ENCODE measurements at places on chromosomes 1 and 21.
A peak's percentile ranks its signal among the peaks of the same experiment; 100 is the strongest.

DNA sequence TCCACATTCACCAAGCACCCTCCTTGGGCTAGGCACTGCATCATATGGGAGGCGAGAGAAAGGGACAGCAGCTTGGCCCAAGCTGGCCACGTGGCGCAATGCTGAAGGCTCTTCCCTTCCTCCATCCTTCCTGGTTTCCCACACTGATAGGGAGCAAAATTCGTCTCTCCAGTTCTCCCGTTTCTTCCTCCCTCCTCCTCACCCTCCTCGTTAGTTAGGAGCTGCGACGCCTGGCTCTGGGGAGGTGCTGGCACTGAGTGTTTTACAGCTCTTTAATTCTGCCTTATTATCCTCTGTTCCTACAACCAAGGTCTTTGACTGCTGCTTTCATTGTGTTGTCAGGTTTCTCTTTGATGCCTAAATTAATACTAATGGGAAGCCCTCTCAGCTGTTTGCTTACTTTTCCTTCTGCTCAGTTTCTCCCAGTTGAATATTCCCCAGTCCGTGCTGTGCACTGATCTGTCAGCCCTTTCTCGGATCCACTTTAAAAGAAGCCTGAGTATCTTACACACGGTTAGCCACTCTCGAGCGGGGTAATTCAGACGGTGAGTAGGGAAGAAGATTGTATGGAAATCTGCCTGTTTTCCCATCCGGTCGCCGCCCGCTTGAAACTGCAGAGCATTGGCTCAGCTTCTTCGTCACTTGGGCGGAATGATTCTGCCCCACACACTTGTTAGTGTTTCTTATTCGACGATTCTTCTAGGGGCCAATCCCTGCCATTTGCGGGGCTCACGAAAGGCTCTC, 56.2 kb upstream of the SMYD2 start:
- DNase-seq, result no peak

- no peak for DNase-seq
Measured at GRCh38 chr1:201842472-201843027, 13.6 kb downstream of the IPO9 start.

DNA sequence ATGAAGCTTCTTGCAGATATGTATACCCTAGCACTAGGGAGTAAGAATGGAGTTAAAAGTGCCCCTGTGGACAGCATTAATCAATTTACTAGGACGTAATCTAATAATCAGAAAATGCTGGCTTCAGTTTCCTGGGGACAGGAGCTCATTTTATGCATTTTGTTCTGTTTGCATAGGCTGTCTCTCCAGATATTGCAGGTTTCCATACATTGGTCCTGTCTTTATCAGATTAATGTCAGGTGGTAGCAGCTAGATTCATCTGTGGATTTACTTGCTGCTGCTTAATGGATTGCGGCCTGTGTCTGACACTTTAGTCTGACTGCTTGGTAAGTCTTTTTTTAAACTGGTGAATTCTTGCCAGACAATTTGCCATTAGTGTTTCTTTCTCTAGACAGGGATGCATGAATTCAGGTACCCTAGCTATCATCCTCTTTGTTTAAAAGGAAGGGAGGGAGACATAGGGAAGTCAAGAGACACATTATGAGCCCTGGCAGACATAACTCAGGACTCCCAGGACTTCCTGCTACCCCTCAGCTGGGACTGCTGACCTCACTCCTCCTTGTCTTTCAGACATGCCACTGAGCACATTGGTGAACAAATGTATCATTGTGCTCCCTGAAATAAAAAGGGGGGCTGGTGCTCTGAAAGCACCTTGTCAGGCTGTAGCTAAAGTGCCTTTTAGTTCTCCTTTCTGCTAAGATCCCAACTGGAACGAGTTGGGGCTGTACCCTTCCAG, 47.7 kb downstream of the NOS1AP start:
- no peak for DNase-seq

DNA sequence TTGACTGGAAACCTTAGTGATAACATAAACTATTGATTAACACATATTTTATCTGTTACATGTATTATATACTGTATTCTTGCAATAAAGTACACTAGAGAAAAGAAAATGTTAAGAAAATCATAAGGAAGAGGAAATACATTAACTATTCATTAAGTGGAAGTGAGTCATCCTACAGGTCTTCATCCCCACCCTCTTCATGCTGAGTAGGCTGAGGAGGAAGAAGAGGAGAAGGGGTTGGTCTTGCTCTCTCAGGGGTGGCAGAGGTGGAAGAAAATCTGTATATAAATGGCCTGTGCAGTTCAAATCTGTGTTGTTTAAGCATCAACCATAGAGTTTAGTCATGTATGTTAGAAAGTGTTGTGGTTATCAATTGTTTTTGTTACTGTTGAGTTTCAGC, 66.1 kb upstream of the CHODL start:
- DNase-seq, result no peak

DNA sequence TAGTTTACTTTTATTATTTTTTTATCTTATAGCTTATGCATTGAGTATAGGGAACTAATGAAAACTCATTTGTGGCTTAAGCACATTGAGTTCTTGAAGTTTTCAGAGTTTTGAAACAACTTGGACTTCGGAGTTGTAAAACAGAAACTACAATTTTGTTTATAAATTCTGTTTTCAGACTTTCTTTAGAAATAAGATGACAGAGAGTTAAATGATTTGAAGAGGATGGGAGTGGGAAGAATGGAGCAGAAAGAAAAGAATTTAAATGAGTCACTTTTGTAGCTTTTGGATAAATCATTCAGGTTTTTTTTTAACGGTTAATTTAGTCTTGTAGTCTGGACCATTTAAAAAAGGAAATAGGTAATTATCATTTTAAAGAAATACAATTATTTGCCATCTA, 32.3 kb downstream of the INKA2 start:
- DNase-seq, result no peak

GRCh38 chr1:167440345-167440744, 78.0 kb downstream of the CD247 start:
- DNase-seq, result peak; percentile 16

DNA sequence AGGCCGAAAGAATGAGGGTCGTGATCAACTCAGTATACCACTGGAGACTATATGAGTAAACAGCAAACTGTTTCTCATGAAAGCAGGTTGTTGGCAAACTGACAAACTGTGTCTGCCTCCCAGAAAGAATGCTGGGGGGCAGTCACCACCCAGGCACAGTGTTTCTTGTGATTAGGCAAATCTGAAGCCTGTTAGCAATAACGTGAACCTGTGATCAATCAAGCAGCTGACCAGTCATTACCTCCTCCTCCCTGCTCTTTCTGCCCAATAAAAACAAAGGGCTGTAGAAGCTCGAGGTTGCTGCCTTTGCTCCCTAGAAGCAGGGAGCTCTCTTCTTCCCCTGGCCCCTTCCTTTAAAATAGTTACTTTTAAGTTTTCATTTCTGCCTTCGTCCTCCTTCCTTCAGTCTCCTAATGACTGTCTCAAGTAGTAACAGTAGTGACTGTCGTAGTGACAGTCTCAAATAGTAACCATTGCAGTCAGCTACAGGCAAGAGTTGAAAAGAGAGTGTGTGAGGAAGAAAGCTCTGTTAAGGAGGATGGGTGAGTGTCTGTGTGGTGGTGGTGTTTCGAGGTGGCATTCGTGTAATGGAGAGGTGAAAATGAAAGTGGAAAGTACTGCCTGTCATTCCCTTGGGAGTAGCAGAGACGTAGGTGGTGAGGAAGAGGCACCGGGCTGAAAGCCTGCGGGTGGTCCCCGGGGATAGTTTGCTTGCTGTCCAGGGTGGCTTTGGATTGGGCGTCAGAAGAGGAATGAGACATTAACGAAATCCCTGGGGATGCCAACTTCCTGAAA, 14.5 kb downstream of the HHAT start:
- DNase-seq, result no peak

GRCh38 chr1:6262555-6263420, 1.9 kb upstream of the GPR153 start:
- DNase-seq, result no peak

- no peak for DNase-seq
Measured at GRCh38 chr1:224173523-224173922, 9.5 kb upstream of the DEGS1 start.

DNA sequence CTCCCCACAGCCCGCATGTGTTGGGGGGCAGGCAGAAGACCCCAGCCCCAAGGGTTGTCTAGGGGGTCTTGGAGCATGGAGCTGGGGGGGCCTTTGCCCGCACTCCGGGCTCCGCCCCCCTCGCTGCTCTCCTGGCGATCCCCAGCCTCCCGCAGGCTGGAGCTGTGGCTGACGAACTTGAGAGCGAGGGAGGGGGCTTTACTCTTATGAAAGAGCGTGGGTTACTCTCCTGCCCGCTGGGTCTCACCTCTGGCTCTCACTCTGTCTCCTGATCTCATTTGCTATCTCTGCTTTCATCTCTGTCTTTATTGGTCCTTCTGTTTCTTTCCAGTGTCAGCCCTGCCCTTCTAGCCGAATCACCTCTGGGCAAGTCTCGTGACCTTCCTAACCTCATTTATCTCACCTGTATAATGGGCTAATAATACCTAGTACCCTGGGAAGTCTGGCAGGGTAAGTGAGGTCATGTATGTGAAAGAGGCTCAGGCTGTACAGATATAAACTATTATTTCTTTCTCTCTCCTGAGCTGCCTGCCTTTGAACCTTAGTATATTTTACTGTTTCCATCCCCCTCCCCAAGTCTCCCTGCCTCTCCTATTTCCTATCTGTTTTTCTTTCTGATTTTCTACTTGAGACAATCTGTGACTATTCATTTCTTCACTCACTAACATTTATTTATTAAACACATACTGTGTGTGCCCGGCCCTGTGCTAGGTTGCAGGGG, 731 bp downstream of the EFNA4 start:
- no peak for DNase-seq

GRCh38 chr1:115090540-115090939, 1.2 kb upstream of the TSPAN2 start:
- DNase-seq, result no peak

- DNase-seq, result no peak
Measured at GRCh38 chr21:22597660-22598255, 1599.5 kb downstream of the NCAM2 start.

DNA sequence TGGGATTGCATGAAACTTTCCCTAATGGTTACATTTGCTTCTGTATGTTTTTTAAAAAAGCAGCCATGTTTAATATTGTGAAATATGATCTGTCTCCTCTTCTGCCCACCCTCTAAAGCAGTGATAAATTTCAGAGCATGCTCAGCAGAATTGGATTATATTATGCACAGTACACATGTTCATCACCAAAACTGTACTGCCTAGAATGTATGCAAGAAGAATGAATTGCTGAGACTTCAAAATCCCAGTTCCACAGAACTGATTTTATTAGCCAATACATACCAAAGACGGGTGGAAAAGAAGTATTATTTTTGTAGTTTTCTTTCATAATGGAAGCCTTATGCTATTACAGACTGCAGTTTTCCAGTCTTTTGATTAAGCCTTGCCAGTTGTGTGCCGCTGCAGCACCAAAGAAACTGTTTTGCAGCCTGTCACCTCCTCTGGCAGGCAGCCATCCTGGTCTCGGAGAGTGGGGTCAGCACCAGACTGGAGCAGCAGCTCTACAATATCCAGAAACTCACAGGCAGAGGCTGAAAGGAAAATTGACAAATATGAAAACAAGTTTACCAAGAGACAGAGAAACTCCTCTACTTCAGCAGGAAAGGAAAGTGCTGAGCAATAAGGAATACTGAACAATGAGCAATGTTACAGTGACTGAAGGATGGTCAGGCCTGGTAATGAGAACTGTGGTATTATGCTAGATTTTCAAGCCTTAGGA, 58.1 kb downstream of the LHX4 start:
- DNase-seq, result no peak

GRCh38 chr21:28421716-28422524, 570.8 kb downstream of the LTN1 start:
- no peak for DNase-seq

GRCh38 chr21:21165063-21165645, 166.9 kb downstream of the NCAM2 start:
- DNase-seq, result no peak

GRCh38 chr1:245209658-245210435, 55.1 kb downstream of the KIF26B start:
- DNase-seq, result no peak

- no peak for DNase-seq
Measured at GRCh38 chr1:216046336-216046735, 376.9 kb downstream of the USH2A start.

- DNase-seq, result no peak
Measured at GRCh38 chr1:30901798-30902581, 6.6 kb downstream of the SDC3 start.

DNA sequence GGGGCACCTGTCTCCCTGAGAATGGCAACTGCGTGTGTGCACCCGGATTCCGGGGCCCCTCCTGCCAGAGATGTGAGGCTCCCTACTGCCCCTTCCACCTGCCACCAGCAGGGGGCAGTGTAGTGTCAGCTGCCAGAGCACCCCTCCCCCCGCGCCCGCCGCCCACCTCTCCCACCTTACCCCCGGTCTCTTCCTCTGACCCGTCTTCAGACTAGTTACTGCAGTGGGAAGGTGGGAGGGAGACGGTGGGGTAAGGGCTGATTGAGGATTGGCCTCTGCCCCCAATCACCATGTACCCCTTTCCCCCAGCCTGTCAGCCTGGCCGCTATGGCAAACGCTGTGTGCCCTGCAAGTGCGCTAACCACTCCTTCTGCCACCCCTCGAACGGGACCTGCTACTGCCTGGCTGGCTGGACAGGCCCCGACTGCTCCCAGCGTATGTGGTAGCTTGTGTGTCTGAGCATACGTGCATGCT, 10.1 kb upstream of the LRRC71 start:
- DNase-seq, result peak; percentile 71

All from stimulated activated CD4-positive, alpha-beta T cell treated with anti-CD3 and anti-CD28 coated beads, Interleukin-2, amount 100 ng/mL, for 24 hours (primary cell).